ENCODE measurements at places on chromosomes 3 and 15.

- DNase-seq: no peak
- no peaks in the 10 kb centered on the region for H3K27me3 ChIP-seq
- no peak overlapping the region for H3K4me3 ChIP-seq
- peaks cover 5% of the 10 kb centered on the region for H3K4me1 ChIP-seq
- H3K27ac ChIP-seq: no peak overlapping the region
Measured at GRCh38 chr3:188697127-188697526, 474.6 kb upstream of the TPRG1 start.

DNA sequence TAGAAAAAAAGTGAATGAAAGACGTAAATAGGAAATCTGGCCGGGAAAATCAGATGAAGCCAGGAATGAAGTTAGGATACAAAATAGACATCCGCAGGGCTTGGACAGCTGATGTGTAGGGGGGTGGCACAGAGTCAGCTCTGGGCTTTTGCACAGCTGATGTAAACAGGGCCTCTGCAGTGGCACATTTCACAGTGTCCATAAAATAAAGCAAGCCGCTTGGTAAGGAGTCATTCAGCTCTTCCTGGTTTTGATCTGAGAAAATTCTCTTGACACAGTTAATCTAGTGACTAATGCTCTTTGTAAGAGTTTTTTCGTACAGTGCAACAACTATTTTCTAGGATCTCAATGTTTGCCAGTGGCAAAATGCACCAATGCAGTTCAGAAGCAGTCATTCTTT, 153.3 kb downstream of the USP13 start:
- H3K27ac ChIP-seq: no peak overlapping the region
- no peaks in the 10 kb centered on the region for H3K27me3 ChIP-seq
- H3K4me1 ChIP-seq: peaks cover 17% of the 10 kb centered on the region
- no peak overlapping the region for H3K4me3 ChIP-seq
- H3K36me3 ChIP-seq: no peaks in the 10 kb centered on the region

DNA sequence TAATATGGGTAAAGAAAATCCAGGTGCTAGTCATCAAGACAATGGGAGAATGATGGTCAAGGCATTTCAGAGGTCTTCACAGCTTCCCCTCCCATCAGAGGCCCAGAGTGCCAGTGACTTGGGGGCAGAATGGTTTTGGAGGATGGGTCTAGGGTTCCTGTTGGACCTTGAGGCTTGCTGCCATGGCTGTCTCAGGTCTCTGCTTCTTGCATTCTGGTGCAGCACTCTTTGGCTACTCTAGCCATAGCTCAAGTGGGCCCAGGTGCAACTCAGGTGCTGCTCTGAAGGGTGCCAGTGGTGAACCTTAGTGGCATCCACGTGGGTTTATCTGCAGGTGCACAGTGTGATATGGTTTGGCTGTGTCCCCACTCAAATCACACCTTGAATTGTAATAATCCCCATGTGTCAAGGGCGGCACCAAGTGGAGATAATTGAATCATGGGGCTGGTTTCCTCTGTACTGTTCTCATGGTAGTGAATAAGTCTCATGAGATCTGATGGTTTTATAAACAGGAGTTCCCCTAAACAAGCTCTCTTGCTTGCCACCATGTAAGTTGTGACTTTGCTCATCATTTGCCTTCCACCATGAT, 48.5 kb upstream of the PEX5L start:
- DNase-seq: no peak
- no peaks in the 10 kb centered on the region for H3K36me3 ChIP-seq
- no peaks in the 10 kb centered on the region for H3K4me1 ChIP-seq
- H3K27me3 ChIP-seq: no peaks in the 10 kb centered on the region
- H3K27ac ChIP-seq: no peak overlapping the region
- no peak overlapping the region for H3K4me3 ChIP-seq

DNA sequence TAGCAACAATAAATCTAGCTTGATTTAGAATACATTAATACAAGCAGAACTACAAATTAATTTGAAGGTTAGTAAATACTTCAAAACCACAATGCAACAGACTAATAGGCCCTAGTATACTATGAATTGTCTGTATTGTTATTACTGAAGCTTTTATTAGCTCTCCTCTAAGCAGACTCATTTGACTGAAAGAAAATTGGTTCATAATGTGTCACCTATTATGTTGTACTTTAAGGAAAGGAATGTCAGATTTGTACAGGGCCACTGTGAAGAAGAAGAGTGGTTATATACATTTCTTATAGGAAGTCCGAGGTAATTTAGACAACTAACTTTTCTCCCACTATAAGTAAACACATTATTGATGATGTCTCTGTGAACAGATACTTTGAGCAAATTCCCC, 954.5 kb downstream of the ZPLD1 start:
- H3K36me3 ChIP-seq: no peaks in the 10 kb centered on the region
- no peak overlapping the region for H3K27ac ChIP-seq
- DNase-seq: no peak

GRCh38 chr3:152713989-152714388, 120.9 kb upstream of the P2RY1 start:
- H3K4me3 ChIP-seq: no peak overlapping the region
- no peaks in the 10 kb centered on the region for H3K27me3 ChIP-seq
- no peaks in the 10 kb centered on the region for H3K36me3 ChIP-seq
- no peak for DNase-seq

DNA sequence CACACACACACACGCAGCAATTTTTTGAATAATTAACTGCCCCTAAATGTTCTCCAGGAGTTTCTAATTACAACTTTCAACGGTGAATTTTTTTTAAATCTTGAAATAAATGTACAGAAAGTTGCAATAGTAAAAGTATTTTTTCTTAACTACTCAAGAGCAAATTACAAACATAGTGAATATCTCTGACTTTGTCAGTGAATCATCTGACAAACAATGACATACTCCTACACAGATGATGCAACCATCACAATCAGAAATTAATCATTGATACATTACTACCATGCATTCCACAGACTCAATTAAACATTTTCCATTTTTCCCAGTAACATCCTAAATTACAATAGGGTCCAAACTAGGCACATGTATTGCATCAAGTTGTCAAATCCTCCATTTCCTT, 597.3 kb downstream of the NAALADL2 start:
- H3K36me3 ChIP-seq: no peaks in the 10 kb centered on the region
- no peaks in the 10 kb centered on the region for H3K27me3 ChIP-seq
- DNase-seq: no peak

DNA sequence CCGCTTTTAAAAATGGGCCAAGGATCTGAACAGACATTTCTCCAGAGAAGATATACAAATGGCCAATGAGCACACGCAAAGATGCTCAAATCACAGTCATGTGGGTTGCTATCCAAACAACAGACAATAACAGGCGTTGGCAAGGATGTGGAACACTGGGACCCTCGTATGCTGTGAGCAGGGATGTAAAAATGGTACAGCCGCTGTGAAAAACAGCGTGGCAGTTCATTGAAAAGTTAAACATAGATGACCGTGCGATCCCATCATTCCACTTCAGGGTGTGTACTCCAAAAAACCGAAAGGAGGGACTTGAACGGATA, 6.7 kb upstream of the LRRC15 start:
- DNase-seq: no peak
- H3K36me3 ChIP-seq: no peaks in the 10 kb centered on the region
- H3K4me1 ChIP-seq: no peaks in the 10 kb centered on the region

GRCh38 chr3:134485075-134485717, 589 bp downstream of the ANAPC13 start:
- peak overlapping the region; percentile 64 for H3K4me3 ChIP-seq
- peak overlapping the region; percentile 87 for H3K27ac ChIP-seq
- peaks cover 29% of the 10 kb centered on the region for H3K36me3 ChIP-seq

All from RWPE2 (cell line).